ENCODE measurements at places on chromosomes 4 and X.

GRCh38 chr4:39446483-39446841 lies 12.3 kb downstream of the RPL9 start:
- DNase-seq, result no peak

DNA sequence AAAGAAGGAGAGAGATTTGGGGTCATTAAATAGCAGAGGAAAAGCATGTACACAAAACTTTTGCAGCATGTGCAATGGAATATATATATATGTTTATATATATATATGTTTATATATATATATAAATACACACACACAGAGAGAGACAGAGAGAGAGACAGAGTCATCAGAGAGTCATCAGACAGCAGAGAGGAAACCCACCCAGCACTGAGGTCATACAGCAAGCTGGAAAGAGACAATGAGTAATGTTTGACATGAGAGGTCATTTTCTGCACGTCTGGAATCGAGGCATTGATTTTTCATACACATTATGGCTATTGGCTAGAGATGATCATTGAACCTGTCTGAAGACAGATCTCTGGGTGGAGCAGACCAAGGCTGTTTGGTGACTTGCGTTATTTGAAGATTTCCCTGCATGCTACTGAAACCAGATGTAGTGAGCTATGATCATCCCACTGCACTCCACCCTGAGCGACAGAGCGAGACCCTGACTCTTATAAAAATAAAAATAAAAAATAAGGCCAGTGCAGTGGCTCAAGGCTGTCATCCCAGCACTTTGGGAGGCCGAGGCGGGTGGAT lies 48.8 kb upstream of the SHOX start:
- no peak for DNase-seq

- no peak for DNase-seq
These were observed 358.2 kb downstream of the BCOR start for GRCh38 chrX:39739585-39739984.

DNA sequence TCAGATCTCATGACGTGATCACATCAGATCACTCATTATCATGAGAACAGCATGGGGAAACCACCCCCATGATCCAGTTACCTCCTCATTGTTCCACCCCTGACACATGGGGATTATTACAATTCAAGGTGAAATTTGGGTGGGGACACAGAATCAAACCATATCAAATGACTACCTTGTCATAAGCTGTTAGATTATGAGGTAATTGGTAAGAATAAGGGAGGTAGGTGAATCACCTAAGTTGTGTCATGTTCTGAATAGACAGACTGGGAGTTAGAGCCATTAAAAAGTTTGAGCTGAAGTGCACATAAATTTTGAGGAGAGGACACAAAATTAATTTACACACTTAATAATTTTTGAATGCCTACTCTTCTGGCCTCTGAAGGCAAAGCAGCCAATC lies 24.7 kb downstream of the SLC9B1 start:
- DNase-seq, result no peak

- no peak for DNase-seq
These were observed 58.5 kb upstream of the AGTR2 start for GRCh38 chrX:116111934-116112595.

- DNase-seq, result no peak
These were observed 97.3 kb downstream of the COL25A1 start for GRCh38 chr4:109205186-109205585.

DNA sequence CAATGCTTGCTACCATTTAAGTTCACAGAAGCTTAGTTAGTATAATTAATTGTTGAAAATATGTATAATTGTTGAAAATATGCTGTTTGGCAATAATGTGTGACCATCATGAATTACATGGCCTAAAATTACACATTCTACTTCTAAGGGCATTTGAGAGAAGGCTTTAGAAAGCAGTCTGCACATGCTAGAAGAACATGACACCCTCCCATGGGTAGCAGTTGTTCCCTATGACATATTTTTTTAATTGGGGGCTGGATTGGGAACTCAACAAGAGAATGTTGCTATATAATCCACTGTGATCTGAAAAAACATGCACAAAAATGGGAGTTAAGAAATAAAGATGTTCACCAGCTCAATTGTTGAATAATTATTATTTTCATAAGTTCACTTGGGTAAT lies 331.4 kb downstream of the ARHGAP24 start:
- no peak for DNase-seq

DNA sequence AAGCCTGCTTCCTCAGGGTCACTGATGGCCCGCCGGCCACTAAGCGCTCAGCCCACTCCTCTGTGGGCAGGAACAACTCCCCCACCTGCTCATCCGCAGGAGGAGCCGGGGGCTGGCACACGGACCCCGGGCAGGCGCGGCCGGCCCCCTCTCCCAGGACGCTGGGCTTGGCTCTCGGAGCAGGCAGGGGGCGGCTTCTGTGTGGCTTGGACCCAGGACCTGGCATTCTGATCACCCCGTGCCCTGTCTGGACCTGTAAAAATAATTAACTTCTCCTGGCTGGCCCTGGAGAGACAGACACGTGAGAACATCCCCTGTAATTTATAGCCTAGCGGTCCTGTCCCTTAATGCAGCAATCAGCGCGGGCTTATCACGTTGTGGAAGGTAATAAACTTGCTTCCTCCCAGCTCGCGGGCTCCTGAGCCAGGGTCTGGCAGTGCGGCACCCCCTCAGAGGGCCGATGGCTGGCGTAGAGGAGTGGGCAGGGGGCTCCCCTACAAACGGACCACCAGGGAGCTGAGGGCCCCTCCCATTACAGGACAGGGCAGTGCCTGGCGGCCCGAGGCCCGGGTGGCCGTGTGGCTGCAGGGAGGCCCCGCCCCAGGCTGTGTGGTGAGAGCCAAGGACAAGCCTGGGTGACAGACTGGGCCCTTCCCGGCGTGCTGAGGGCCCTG lies 84.5 kb upstream of the NKX1-1 start:
- DNase-seq, result no peak

DNA sequence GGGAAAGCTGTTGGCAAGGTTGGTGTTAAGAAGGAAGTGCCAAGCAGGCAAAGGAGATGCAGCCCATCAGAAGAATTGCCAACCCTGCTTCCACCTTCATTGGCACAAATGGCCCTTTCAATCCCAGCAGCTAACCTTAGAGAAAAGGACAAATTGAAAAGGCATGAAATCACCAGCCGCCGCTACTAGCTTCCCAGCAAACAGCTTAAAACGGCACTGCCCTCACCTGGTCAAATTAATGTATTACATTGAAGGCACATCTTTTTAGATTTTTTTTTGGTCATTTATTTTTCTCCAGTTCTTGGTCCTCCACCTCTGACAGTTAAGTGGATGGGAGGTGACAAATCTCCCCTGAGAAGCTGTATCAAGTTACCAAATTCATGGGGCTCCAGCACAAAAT lies 51.0 kb upstream of the NHSL2 start:
- no peak for DNase-seq

- DNase-seq, result no peak
These were observed 2.8 kb downstream of the CCNQ start for GRCh38 chrX:153595859-153596857.

DNA sequence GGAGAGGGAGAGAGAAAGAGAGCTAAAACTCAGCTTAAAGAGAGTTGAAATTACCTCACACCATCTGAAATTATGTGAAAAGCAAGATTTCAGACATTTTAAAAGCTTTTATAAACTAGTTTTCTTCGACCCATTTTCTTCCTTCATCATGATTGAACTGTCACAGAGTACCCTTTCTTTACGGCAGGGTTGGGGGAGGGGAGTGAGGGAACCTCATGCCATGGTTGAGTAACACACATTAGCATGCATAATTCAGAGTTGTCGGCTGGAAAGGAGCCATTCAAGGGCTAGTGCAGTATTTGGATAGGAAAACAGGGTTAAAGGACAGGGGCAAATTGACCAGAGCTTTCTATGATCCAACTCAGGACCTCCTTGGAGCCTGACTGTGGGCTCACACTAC lies 46.2 kb downstream of the PCDH19 start:
- no peak for DNase-seq

- no peak for DNase-seq
These were observed 10.3 kb upstream of the TREX2 start for GRCh38 chrX:153456161-153456560.

- DNase-seq, result no peak
These were observed 62.4 kb downstream of the TMEM165 start for GRCh38 chr4:55458164-55458563.

DNA sequence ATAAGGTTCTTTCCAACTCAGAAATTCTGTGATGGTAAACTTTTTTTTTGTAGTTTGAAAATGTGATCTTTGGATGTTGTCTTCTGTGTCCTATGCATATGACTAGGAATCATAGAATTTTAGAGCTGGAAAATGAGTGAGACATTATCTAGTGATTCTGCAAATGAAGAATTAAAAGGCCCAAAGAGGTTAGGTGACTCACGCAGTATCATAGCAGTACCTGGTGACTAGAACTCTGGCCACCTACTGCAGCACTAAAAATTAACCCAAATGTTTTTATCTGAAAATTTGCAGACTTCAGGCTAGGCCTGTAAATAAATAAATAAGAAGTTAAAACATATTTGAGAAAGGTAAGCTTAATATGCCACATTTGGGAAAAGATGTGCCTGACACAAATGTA lies 52.8 kb downstream of the NFKB1 start:
- DNase-seq, result no peak

DNA sequence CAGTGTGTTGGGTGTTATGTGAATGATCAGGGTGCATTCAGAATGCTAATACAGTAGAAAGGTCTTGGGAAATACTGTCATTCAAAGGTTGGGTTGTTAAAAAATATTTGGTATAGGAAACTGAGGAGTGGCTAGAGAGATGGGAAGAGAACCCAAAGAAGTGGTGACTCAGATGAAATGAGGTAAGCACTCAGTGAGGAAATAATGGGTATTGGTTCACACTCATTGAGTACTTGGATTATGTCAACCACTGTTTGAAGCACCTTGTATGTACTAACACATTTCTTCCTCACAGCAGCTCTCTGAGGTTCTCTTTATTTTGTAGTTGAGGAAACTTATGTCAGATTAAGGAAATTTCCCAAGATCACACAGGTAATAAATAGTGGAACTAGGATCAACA lies 40.8 kb upstream of the NUDT6 start:
- DNase-seq, result no peak

- no peak for DNase-seq
These were observed 15.2 kb downstream of the ETDC start for GRCh38 chrX:135324463-135324862.

DNA sequence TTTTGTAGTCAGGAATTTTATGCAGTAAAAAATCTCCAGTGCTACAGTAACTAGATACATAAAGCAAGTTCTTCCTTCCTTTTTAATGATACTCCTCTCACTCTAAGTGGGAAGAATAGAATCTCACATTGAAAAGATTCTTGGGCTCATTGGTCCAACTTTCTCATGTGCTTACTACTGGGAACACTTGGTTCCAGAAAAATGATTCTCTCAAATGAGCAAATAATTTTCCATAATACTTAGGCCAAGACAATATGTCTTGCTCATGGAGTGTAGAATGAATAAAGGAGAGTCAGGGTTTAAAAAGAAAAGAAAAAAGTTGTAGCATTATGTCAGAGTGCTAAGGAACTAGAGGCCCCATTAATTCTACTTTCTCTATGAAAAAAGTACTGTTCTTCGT lies 197.8 kb downstream of the RASL11B start:
- no peak for DNase-seq

- DNase-seq, result no peak
These were observed 4.1 kb downstream of the SLC39A8 start for GRCh38 chr4:102341201-102341600.

GRCh38 chr4:140233791-140234696 lies 80.1 kb upstream of the MAML3 start:
- DNase-seq, result no peak

GRCh38 chr4:1039493-1040343 lies 28.3 kb downstream of the FGFRL1 start:
- no peak for DNase-seq

GRCh38 chr4:140635606-140636005 lies 66.8 kb upstream of the UCP1 start:
- DNase-seq, result no peak

DNA sequence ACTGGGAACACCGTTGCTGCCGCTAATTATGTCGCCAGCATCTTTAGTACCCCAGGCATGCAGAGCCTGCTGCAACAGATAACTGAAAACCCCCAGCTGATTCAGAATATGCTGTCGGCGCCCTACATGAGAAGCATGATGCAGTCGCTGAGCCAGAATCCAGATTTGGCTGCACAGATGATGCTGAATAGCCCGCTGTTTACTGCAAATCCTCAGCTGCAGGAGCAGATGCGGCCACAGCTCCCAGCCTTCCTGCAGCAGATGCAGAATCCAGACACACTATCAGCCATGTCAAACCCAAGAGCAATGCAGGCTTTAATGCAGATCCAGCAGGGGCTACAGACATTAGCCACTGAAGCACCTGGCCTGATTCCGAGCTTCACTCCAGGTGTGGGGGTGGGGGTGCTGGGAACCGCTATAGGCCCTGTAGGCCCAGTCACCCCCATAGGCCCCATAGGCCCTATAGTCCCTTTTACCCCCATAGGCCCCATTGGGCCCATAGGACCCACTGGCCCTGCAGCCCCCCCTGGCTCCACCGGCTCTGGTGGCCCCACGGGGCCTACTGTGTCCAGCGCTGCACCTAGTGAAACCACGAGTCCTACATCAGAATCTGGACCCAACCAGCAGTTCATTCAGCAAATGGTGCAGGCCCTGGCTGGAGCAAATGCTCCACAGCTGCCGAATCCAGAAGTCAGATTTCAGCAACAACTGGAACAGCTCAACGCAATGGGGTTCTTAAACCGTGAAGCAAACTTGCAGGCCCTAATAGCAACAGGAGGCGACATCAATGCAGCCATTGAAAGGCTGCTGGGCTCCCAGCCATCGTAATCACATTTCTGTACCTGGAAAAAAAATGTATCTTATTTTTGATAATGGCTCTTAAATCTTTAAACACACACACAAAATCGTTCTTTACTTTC lies 1.8 kb downstream of the UBQLN2 start:
- no peak for DNase-seq

- DNase-seq, result no peak
These were observed 35.9 kb upstream of the PPM1K start for GRCh38 chr4:88320224-88320779.

DNA sequence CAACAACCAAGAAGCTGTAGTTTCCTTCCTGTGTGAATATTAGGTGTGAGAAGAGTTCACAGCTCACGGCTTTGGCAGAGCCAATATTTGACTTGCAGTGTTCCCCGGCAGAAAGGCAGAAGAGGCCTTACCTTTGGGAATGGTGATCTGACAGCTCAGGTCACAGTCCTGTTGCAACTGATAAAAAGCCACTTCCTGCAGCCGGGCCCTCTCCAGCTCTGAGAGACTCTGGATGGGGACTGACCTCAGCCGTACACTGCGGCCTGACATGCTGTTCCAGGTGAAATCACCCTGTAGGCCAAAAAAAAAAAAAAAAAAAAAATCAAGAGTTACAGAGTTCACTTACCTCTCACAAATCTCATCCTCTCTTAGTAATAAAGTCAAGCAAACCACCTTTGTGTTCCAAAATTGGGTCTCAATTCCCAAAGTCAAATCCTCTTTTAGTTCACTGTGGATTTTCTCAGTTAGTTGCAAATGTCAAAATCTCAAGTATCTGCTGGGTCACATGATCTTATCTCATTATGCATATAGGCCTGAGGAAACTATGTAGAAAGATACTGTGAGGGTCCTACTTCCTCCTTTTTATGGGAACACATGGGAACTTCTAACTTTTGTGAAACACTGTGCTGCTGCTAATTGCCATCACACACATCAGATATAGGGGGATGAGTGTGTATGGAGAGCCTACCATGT lies 38.6 kb upstream of the AMELX start:
- DNase-seq, result no peak
